ENCODE measurements at places on chromosomes 3 and 15.
A peak's percentile ranks its signal among the peaks of the same experiment; 100 is the strongest.

GRCh38 chr15:98160236-98160635, 199.7 kb downstream of the ARRDC4 start:
- DNase-seq, result peak; percentile 59

GRCh38 chr3:73808862-73809509, 184.2 kb upstream of the PDZRN3 start:
- no peak for DNase-seq

GRCh38 chr15:66702787-66703539, 927 bp downstream of the SMAD6 start:
- no peak for DNase-seq

- no peak for DNase-seq
These were observed 25.0 kb downstream of the H1-8 start for GRCh38 chr3:129567939-129568338.

DNA sequence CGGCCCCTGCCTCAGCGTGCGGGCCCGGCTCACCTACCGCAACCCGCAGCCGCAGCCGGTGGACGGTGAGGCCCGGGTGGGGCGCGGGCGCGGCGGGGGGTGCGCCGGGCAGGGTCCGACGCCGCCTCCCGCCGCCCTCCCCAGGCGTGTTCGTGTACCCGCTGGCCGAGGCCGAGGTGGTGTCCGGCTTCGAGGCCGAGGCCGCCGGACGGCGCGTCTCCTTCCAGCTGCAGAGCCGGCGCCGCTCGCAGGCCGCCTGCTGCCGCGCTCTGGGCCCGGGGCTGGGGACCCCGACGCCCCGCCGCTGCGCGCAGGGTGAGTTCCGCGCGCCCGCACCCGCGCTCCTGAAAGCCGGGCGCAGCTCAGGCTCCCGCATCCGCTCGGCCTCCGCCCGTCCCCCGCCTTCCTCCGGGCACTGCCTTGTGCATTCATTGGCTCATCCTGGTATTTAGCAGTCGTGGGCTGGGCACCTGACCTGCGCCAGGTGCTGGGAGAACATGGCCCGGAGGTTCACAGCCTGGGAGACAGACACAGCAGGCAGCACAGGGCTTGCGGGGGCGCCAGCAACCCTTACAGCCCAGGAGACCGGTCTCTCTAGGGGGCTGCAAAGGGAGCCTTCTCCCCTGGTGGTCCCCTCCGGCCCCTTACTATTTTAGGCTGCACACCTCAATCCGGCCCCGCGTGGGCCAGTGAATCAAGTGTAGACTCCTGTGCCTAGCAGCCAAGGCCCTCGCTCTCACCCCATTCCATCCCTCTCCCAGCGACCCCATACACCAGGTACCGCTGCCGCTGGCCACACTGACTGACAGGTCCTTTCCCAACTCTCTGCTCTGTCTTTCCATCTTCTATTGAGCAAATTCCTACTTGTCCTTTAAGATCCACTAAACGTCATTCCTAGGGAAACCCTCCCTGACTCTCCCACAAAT, 1.5 kb downstream of the VWA5B2 start:
- no peak for DNase-seq

GRCh38 chr3:39362812-39363211, 20.4 kb upstream of the SLC25A38 start:
- DNase-seq, result no peak

DNA sequence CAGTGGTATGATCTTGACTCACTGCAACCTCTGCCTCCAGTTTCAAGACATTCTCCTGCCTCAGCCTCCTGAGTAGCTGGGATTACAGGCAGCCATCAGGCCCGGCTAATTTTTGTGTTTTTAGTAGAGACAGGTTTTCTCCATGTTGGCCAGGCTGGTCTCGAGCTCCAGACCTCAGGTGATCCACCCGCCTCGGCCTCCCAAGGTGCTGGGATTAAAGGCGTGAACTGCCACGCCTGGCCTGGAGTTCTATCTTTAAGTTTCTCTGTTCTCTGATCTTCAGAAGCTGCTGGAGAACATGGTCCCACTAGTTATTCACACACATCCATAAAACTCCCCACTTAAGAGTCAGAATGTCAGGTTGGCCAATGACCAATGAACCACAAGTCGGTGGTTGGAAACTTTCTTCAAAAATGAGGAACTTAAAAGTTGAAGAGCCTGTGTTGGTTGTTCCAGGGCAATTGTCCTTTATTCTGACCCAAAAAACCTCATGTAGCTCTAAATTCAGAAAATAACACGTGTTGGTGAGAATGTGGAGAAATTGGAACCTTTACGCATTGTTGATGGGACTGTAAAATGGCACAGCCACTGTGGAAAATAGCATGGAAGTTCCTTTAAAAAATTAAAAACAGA, 55.9 kb upstream of the PIK3CB start:
- peak; percentile 36 for DNase-seq

GRCh38 chr15:36557364-36557763, 22.1 kb upstream of the CDIN1 start:
- DNase-seq, result no peak
